ENCODE measurements at places on chromosomes 11 and 22.

GRCh38 chr11:47336595-47336994, 15.9 kb downstream of the MYBPC3 start:
- DNase-seq, result no peak

GRCh38 chr11:128476049-128476448, 111.3 kb downstream of the ETS1 start:
- no peak for DNase-seq

DNA sequence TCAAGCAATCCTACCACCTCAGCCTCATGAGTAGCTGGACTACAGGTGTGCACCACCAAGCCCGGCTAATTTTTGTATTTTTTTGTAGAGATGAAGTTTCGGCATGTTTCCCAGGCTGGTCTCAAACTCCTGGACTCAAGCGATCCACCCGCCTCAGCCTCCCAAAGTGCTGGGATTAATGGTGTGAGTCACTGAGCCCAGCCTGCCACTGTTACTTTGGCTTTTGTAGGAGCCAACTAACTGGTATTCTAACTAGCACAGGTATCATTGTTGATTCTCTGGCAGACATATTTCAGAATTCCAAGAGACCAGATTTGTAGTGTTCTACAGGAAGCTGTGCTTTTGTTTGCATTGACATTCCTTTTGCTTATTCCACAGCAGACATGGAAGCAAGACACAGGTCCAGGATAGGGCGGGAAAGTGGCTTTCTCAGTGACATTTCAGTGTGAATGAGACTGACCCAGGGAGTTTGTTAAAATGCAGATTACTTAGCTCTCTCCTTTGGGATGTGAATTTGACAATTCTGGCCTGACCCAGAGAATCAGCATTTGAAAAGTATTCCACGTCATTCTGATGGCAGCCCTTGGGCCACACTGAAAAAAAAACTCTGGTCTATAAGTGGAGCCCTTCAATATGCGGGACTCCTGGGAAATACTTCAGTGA, 52.2 kb upstream of the PAX6 start:
- no peak for DNase-seq

- no peak for DNase-seq
Measured at GRCh38 chr11:102972853-102973252, 17.3 kb upstream of the MMP13 start.

DNA sequence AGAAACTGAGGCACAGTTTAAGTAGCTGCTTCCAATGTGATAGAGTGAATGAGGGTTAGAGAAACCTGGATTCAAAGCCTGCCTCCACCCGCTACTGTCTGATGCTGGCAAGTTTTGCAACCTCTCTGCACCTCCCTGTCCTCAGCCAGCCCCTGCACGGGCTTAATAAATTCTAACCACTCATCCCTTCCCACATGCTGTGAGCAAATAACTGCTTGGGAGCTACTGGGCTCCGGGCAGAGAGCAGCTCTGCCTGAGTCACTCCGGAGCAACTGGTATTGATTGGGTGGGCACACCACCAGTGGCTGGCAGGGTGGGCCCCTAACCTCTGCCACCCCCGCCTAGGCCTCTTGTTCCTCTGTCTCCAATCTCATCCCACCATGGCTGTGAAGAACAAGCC, 104.3 kb upstream of the SYT13 start:
- no peak for DNase-seq

- no peak for DNase-seq
Measured at GRCh38 chr11:5281596-5281995, 11.9 kb upstream of the HBE1 start.

GRCh38 chr11:77346906-77347603, 45.6 kb upstream of the GDPD4 start:
- DNase-seq, result no peak

DNA sequence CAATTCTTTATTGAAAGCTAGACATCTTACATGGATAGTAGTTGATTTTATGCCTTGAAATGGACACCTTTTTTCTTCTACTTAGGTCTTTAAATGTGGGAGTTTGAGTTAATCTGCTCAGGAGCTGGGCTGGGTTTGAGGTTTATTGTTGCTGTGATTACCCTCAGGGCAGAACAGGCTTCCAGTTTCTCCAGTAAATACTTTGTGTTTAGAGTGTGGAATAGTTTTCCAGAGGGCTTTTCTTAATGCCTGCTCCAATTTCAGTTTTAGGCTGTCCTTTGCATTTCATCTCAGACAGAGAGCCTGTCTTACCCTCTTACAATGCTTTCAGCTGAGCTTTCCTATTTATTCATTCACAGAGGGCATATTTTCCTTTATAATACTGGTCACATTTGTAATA, 69.9 kb upstream of the ADORA2A start:
- no peak for DNase-seq

GRCh38 chr11:83680321-83680720, 394.2 kb upstream of the CCDC90B start:
- DNase-seq, result no peak

- DNase-seq, result no peak
Measured at GRCh38 chr22:47943729-47944700, 1181.6 kb downstream of the TBC1D22A start.

DNA sequence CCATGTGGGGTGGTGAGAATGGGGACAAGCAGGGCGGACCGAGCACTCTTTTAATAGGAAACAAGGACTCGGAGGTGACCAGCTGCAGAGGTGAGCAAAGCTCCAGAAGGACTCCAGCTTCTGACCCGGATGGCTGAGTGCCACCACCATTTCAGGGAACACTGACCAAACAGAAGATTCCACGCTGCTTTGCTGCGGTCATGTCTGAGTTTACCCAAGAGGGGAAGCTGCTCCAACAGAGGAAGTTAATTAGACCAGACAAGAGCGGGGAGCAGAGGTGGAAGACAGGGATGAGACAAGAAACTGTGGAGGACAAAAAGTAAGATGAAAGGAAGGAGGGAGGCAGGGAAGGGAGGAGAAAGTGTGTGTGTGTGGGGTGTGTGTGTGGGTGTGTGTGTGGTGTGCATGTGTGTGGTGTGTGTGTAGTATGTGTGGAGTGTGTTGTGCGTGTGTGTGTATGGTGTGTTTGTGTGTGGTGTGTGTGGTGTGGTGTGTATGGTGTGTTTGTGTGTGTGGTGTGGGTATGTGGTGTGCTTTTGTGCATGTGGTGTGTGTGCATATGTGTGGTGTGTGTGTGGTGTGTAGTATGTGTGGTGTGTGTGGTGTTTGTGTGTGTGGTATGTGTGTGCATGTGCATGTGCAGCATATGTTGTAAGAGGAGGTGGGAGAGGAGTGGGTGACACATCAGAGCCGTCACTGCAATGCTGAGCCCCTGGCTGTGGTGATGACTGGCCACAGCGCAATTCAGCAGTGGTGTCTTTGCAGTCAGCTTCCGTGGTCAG, 82.2 kb upstream of the AKIP1 start:
- DNase-seq, result no peak

GRCh38 chr11:92211576-92212167, 12.9 kb upstream of the FAT3 start:
- DNase-seq, result no peak

- no peak for DNase-seq
Measured at GRCh38 chr11:62353841-62354240, 16.6 kb downstream of the ASRGL1 start.

GRCh38 chr11:126748793-126749192, 251.8 kb downstream of the KIRREL3 start:
- DNase-seq, result no peak

- no peak for DNase-seq
Measured at GRCh38 chr11:131311776-131312514, 58.5 kb upstream of the NTM start.

- DNase-seq, result no peak
Measured at GRCh38 chr11:129281471-129282415, 89.6 kb upstream of the ARHGAP32 start.

DNA sequence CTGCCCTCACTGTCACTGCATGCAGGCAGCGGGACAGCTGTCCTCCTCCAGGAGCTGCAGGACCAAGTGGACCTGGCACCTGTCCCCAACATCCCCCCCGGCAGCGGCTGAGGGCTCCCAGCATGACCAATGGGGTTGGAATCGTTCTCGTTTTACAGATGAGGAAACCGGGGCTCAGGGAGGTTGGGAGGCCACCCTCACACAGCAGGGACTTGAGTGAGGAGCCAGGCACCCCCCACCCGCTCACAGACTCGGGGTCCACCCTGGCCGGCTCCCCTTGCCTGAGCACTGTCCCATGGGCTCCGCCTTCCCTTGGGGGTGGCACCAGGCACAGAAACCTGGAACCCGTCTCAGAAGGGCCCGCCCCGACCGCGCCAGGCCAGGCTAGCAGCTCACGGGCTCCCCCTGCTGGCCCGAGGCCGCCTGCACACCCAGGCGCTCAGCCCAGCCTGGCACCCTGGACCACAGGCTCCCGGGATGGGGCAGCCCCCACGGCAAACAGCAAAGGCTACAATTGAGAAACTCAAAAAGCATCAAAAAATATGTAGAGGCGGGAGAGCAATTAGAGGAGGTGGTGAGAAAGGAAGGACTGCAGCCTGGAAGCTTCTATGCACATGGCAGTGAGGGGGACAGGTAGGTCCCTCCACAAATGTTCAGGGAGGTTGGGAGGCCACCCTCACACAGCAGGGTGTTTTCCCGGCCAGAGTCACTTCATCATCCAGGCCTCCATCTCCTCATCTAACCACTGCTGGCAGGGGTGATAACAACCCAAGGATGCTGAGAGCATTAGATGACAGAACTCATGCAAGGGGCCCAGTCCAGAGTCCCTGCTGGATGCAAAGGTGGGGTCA, 12.8 kb downstream of the MACROD1 start:
- DNase-seq, result peak; percentile 48

DNA sequence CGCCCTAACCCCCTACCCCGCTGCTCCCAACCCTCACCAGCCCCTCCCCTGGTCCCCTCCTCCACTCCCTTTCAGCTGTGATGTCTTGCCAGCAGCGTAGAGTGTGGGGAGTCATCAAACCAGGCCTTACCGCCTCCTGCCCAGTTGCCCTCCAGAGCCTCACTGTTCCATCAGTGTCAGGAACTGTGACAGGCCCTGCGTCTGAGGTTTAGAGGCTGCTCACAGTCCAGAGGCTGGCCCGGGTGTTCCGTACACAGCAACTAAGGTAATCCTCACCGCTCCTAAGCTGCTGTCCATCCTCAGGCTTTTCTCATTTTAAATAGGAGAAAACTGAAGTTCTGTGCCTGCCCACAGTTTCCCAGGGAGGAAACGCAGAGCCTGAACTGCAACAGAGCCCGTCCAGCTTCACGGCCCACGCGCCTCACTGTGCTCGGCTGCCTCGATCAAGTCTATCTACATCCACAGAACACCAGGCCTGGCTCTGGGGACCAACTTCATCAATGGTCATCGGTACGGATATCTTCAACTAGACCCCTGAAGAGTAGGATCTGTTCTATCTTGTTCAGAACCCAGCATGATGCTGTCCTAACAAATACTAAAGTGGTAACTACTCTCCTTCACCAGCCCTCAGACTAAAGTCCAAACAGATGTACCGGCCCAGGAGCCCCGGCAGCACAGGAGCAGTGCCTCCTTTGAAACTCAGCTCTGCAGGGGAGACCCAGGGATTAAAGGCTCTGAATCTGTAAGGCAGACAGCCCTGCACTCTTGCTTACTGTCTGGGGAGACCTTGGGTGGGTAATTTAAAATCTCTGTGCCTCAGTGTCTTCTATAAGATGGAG, 10.3 kb downstream of the VPS37C start:
- DNase-seq, result no peak

DNA sequence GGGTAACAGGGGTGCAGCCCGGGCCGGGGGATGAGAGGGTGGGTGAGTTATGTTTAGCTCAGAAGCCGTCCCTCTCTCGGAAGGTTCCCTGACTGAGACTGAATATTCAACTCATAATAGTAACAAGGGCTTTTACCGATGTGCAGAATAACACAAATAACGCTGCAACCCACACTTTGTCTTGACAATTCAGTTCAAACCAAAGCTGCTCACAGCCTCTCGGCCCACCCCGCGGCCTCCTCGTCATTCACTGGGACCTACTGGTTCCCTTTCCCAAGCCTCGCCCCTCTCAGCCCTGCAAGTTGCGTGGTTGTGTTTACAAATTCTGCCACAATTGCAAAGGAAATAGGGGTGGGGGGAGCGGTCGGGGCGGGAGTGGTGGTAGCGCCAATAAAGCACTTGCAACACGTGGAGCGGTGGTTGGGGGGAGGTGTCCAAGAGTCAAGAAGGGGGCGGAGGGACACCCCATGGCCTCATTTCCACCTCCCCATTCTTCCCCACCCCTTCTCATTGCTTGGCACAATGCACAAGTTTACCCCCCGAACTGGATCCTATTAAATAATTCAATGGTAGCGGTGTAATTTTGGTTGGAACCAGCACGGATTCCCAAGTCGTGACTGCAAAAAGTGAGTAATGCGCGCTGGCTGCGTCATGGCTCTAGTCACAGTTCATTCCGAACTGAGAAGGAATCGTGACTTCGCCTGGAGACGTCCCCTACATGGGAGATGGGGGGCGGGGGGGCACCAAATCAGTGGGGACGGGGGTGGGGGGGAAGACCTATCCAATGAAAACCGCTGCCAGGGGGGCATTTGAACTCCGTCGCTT, 102.0 kb upstream of the HSD17B12 start:
- no peak for DNase-seq

DNA sequence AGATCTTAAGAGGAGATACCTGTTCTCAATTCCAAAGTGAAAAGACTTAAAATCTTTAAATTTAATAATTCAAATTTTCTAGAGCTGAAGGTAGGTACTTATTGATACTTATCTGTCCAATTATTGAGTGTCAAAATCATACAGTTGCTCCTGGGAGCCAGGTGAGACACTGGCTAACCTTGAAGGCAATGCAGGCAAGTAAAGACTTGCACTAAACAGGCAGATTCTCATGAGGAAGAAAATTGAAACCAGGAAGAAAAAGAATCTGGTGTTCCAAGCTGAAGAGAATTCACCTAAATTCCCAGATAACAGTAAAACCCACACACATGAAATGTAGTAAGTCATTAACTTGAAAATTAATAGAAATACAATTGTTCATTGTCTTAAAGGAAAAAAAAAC, 30.3 kb downstream of the VSIG10L2 start:
- DNase-seq, result no peak

DNA sequence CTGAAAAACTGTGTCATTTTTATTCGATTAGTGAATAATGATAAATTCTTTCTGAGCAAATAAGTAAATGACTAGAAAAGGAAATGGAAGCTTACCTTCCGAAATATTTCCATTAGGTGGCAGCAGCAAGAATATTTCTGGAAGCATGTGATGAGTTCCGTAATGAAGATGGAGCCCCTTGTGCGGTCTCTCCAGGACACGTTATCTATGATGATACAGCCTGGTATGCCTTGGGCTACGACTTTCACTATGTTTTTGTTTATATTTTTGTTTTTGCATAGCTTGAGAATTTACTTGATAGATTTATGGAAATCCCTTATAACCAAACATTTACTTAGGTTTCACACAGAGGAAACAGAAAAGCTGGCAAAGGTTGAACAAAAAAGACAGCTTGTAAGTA, 25.7 kb downstream of the CASP5 start:
- no peak for DNase-seq

GRCh38 chr11:16921019-16921418, 93.2 kb downstream of the PLEKHA7 start:
- no peak for DNase-seq

All from activated gamma-delta T cell (primary cell).